Activated T-cell treated with anti-CD3 and anti-CD28 coated beads for 1 hour (primary cell): ENCODE measurements at places on chromosomes 1 and 21.

DNA sequence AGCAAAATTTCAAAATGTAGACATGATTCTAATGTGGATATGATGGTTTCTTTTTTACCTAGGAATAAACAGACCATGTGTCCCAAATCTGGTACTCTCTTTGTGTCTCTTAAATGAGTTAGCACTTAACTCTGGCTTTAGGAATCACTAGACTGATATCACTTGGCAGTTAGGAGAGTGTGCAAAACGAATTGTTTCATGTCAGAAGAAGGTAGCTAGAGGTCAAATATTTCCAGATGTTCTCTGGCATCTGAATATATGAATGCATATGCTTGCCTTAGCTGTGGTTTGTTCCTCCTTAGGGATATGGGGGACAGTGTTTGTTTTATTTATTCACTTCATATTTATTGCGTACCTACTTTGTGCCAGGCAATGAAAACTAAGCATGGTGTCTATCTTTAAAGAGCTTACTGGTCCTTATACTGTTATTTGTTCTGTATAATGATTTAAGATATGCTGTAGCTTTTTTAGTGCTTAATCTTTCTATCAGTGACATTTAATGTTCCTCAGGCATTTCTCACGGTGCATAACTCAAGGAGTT lies 65.2 kb downstream of the LRRC8C start:
- no peak for DNase-seq

DNA sequence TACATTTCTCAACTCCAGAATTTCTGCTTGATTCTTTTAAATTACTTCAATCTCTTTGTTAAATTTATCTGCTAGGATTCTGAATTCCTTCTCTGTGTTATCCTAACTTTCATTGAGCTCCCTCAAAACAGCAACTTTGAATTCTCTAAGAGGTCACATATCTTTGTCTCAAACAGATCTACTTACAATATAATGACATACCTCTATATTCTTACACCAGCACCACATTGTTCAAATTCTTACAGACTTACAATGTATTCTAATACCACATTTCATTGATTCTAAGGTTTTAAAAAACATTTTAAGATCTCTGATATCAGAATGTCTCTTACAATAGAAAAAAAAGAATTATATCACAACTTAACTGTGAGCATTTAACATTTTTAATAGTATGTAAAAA lies 77.4 kb downstream of the DIRAS3 start:
- no peak for DNase-seq

- no peak for DNase-seq
Observed at GRCh38 chr1:21524686-21525339, 15.6 kb downstream of the ALPL start.

GRCh38 chr1:64291931-64292330 lies 88.5 kb downstream of the UBE2U start:
- DNase-seq = no peak

GRCh38 chr21:42315296-42315891 lies at the start of gene TFF3:
TFF3 (minus strand) TSS chr21:42315409; CDS start chr21:42315374, 35 bp downstream.
- DNase-seq = no peak

GRCh38 chr1:189659731-189660130 lies 817.9 kb downstream of the BRINP3 start:
- no peak for DNase-seq

GRCh38 chr1:228795596-228795995 lies 60.3 kb downstream of the RHOU start:
- no peak for DNase-seq

- no peak for DNase-seq
Observed at GRCh38 chr1:59691261-59691660, 123.5 kb upstream of the HOOK1 start.

- no peak for DNase-seq
Observed at GRCh38 chr21:46172863-46173528, 11.3 kb downstream of the SPATC1L start.

DNA sequence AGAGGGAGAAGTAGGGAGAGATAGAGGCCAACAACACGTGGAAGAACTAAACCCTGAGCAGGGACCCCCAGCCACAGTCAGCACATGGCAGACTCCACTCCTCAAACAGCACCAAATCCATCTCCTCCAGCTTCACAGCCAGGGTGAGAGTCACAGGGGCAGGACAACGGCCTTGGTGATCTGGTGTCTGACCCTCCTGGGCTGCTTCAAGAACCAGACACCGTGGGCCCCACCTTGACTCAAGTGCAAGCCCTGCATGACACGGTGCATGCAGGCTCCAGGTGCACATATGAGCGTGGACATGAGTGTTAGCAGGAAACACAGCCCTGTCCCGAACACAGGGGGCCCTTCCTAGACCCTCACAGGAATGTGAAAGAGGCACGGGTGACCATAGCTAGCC lies 21.9 kb downstream of the S100A7 start:
- DNase-seq = no peak

GRCh38 chr21:30555095-30555494 lies 6.0 kb downstream of the KRTAP19-7 start:
- no peak for DNase-seq

GRCh38 chr1:209720326-209720725 lies 15.7 kb downstream of the HSD11B1 start:
- no peak for DNase-seq

GRCh38 chr1:201708085-201708512 lies 120.9 kb upstream of the IPO9 start:
- no peak for DNase-seq

DNA sequence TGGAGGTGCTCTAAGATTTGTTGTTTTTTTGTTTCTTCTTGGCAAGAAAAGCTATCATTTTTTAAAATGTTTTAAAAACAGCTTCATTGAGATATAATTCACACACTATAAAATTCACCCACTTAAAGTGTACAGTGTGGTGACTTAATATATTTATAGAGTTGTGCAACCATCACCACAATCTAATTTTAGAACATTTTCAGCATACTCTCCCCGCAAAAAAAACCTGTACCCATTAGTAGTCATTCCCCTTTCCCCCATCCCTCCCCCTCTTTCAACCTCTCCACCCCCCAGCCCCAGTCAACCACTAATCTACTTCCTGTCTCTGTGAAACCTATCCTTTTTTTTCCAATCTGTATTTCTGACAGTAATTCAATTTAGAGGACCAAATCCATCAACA lies 30.6 kb downstream of the ZC3H11B start:
- DNase-seq = no peak

GRCh38 chr1:151833172-151833900 lies 1.7 kb upstream of the RORC start:
- DNase-seq = no peak

GRCh38 chr21:25938658-25939395 lies 204.1 kb downstream of the GABPA start:
- DNase-seq = no peak

DNA sequence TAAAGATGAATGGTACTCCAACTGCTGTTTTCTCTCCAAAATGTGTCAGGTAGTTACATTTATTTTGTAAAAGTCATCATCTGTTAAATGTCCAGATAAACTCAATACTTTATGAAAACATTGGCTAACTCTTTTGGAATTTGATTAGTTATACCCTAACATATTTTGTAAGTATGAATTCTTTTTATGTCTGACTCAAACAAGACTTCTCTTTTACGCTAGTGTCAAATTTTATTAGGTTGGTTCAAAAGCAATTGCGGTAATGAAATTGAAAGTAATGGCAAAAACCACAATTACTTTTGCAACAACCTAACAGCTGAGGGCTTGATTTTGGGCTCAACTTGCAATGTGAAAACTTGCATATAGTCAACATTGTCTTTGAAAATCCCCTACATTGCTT lies 41.0 kb upstream of the USP25 start:
- DNase-seq = no peak

DNA sequence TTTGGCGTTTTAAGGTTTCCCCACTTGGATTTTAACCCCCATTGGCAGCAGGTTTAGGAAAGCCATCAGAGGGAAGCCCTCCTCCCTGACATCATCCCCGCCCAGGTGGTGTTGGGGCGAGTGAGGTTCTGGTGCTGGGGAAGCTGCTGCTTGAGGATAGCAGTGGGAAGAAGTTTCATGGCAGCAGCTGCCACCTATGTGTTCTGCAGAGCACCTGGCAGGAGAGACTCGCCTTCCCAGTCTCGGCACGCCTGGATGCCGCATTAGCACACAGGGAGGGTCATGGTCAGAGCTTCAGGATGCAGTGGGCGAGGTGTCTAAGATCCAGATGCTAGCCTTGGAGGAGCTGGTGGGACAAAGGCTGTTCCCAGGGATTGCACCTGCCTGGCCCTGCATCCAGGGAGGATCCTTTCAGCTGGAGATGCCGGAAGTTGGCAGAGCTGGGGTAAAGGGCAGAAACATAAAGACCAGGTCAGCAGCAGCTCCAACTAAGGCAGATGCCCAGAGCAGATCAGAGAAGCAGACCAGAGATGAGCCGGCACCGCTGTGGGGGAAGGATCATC lies 33.9 kb downstream of the ABCG1 start:
- DNase-seq = no peak

DNA sequence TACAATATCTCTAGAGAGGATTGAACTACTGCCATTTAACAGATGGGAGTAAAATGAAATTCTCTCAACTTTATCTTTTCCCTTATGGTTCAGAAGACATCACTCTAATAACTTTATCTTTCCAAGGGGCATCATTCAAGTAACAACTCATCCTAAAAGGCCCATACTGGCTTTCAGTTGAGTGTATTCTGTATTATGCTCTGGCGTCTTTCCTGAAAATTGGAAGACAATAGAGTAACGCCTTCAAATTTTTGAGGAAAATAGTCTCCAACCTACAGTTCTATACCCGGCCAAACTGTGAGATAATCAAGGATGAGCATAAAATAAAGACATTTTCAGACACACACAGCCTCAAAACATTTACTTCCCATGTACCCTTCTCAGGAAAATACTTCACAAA lies 103.3 kb downstream of the RERE start:
- no peak for DNase-seq

DNA sequence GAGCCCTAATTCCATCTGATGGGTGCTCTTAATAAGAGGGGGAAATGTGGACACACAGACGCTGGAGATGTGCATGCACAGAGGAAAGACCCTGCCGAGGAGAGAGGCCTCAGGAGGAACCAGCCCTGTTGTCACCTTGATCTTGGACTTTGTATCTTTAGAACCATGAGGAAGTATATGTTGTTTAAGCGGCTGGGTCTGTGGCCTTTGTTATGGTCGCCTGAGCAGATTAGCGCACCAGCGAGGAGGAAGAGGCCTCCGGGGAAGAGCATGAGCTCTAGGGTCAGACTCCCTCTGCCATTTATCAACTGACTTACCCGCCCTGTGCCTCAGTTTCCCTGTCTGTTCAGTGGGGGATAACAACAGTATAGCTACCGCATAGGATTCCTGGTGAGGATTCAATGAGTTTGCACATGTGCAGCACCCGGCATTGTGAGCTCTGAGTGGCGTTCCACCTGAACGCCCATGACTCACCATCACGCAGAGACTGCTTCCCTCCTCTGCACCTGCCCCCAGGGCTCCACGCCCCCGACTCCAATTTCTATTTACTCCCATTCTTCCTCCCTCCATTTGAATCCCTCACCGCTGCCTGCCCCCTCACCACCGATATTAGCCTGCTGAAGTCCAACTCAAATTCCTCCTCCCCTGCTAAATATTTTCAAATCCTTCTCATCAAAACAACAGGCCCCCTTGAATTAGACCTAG lies 67.2 kb downstream of the ATP5PO start:
- DNase-seq = no peak

GRCh38 chr1:36858553-36858952 lies 175.8 kb downstream of the GRIK3 start:
- DNase-seq = no peak

DNA sequence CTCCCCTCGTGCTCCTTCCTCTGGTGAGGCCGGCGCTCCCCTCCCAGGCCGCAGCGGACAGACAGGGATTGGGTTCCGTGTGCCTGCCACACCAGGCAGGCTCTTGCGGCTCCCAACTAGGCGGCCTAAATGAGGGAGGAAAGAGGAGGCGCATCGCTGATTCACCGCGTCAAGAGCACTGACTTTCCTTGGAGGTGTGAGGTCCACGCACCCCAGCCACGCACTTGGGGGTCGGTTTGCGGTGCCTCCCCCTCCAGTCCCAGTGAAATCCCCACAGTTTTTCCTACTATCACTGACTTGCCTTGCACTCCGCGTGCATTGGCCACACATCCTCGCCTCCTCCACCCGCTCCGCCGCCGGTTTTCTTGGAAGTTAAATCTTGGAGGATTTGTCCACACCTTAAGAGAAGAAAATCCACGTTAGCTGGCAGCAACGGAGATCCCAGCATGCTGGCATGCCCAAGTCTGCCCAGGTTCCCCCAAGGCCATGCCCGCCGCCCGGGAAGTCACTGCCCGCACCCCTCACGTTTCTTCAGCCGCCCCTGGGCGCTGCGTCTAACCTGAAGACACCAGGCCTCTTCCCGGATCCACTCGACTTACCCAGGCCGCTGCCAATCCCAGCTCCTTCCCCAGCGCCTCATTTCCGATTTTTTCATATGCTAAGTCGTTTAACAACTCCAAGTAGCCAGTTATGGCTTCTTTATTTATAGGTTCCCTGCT lies 1.1 kb upstream of the FOXD3 start:
- no peak for DNase-seq

DNA sequence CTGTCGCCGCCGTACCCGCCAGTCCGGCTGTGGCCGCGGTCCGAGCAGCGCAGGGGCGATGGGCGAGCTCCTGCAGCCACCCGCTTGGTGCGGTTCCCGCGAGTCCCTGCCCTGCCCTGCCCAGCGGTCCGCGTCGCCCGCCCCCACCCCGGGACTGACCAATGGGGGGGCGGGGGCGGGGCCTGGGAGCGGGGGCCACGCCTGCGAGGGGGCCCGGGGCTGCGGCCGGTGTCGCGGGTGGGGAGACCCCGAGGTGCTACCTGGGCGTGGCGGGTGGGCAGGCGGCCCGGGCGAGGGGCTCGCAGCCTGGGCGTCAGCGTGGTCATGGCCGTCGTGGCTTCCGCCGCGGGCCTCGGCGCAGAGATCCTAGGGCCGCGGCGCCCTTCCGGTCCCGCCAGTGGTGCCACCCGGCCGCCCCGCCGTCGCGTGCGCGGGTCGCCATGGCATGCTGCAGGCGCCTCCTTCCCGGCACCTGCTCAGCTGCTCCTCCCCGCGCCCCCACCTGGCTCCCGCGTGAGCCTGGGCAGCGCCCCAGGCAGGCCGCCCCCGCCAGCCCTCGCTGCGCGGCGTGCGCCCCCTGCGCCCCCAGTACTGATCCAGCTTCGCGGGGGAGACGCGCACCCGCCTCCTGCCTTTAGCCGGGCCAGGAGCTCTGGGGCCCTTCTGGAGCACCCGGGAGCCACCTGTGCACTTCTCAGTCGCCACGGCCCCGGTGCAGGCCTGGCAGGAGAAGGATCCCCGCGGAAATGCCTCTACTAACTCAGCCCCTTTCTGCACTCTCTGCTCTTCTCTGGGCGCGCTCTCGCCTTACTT lies at the start of gene BMP8B:
BMP8B (minus strand) TSS at position 108 of the 813 bp plus-strand sequence. CDS start 380 bp downstream, outside the sequence.
- peak; percentile 17 for DNase-seq

- peak; percentile 64 for DNase-seq
Observed at GRCh38 chr1:206489980-206490770, 17.2 kb upstream of the RASSF5 start.

DNA sequence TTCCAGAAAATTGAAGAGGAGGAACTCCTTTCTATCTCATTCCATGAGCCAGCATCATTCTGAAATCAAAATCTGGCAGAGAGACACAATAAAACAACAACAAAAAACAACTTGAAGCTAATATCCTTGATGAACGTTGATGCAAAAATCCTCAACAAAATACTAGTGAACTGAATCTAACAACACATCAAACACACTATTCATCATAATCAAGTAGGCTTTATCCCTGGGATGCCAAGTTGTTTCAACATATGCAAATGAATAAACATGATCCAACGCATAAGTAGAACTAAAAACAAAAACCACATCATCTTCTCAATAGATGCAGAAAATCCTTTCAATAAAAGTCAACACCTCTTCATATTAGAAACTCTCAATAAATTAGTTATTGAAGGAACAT lies 335.3 kb upstream of the BRINP3 start:
- no peak for DNase-seq
